ENCODE measurements at places on chromosomes 2 and 18.

DNA sequence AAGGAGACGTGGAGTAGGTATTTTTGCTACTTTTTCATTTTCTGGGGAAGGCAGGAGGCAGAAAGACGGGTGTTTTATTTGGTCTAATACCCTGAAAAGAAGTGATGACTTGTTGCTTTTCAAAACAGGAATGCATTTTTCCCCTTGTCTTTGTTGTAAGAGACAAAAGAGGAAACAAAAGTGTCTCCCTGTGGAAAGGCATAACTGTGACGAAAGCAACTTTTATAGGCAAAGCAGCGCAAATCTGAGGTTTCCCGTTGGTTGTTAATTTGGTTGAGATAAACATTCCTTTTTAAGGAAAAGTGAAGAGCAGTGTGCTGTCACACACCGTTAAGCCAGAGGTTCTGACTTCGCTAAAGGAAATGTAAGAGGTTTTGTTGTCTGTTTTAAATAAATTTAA is 3.4 kb downstream of the FZD7 start:
- no peak for DNase-seq

DNA sequence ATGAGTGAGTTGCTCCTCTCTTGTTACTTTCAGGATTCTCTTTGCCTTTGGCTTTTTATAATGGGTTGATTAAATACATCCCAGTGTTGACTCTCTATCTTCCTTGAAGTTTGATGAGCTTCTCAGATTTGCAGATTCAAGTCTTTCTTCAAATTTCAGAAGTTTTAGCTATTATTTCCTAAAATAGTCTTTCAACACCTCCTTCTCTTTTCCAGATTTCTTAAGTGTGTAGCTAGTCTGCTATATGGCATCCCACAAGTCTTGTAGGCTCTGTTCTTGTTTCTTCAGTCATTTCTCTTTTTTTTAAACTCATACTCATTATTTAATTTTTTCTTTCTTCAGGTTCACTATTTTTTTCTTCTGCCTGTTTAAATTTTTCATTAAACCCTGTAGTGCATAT is 287.7 kb upstream of the CNTNAP5 start:
- no peak for DNase-seq

GRCh38 chr18:58848685-58849084 is 16.0 kb upstream of the ZNF532 start:
- DNase-seq: no peak

DNA sequence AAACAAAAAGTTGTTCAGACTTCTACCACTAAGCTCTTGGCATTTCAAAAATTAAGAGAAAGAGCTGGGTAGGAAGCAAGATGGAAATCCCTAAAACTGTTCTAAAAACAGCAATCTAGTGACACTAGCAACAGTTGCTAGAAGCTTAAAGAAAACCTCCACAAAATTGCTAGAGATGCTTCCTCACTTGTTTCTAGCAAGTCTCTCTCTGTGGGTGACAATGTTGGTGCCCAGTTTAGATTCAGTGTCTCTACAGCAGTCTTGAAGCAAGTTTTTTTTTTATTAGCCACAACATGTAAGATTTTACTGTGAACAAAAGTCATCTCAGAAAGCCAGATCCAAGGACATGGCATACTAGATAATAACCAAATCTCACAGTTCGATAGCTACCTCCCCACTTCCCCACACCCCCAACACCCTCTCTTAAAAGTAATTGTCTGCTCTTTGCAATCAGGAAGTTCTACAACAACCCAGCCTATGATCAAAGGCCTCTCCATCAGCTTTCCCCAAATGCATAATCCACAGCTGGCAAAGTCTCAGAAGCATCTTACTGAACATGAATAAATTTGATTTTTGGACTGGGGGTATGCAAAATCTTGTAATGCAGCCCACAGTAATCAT is 70.0 kb downstream of the ANKRD44 start:
- no peak for DNase-seq

DNA sequence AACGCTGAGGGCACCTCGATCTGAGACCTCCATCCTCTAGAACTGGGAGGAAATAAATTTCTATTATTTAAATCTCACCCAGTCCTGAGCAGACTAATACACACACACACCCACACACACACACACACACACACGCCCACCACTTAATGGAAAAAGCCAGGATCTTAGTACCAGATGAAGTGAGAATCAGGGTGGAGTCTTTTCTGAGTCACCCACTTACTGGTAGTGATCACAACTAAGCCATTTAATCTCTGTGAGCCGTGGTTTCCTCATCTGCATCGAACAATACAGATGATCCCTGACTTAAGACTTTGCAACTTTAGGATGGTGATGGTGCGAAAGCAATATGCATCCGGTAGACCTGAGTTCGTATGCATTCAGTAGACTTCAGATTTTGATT is 18.6 kb downstream of the THNSL2 start:
- no peak for DNase-seq

DNA sequence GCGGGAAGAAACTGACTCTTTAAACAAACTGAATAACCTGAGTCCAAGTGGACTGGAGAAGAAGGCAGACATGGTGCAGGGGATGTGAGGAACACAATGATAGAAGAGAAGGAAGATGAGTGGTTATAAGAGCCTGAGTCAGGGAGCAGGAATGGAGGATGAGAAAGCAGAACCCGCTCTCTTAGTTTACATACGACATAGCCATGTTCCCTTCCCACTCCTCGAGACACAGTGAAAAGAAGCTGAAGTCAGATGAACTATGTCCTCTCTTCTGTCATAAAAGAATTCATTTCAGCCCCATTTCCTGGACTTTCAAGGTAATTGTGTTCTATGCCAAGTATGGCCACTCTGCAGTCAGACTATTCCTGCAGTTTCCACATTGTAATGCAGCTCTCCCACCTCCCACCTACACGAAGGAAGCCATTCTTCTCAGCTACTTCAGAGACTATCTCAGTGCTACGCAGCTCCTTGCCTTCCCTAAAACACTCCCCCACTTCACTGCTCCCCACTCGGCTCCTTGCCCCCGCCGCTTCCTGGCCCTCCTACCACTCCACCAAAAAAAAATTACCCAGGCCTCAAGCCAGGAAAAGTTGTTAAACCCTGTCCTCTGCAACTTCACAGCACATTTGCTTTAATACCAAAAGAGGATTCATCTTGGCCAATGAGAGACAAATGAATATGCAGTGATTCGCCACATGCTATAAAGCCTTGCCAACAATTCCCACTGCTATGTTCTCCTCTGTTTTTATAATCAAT is 323.4 kb upstream of the EPHA4 start:
- DNase-seq: peak; percentile 41

Data from hippocampal formation (tissue), 2 donors.